Naive B cell (primary cell): ENCODE measurements at places on chromosomes 13 and 19.

GRCh38 chr13:33127009-33127551, 110.9 kb downstream of the KL start:
- DNase-seq, result no peak

GRCh38 chr13:44693156-44693764, 117.1 kb upstream of the TSC22D1 start:
- no peak for DNase-seq

DNA sequence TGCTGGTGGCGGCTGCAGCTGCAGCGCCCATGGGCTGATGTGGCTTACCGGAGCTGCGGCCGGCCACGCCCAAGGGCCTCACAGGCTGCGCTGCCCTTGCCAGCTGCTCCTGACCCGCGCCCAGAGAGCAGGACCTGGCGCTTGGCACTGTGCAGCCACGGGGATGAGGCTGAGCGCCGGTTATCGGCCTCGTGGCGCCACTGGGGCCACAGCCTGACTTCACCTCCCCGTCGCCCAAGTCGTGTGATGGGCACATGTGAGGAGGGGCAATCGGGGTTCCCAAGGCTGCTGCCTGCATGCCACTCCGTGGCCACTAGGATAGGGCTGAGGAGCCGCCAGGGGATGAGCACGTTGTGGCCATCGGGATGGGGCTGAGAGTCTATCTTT, 77.2 kb upstream of the PABPC3 start:
- DNase-seq, result no peak

DNA sequence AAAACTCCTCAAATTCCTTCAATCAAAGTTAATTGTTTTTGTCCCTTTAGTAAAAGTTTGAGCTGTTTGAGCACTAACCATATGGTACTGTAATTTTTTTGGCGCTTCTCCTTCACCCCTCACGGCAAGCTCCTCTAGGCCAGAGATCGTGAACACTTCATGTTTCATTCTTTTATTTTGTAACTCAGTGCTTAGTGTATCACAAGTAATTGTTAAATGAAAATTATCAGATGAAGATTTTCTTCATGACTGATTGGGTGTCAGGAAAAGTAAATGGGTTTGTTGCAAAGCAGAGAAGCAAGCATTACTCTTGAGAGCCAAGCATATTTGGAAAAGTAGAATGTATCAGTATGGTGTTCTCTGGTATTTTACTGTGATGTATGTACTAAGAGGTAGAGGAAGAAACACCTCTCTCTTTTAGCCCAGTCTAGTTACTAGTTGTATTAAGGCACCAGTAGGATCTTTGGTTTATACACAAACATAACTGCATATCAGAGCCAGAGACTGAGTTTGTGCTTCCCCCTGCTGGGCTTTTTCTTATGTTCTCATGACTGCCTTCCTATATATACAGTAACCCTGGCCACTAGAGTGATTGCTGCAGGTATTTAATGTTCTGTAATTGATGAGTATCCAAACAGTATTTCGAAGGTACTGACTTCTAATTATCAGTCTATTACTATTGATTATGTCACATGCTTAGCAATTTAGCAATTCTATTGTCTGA, 202.3 kb upstream of the KLHL1 start:
- no peak for DNase-seq

GRCh38 chr13:112069061-112069844, 2.3 kb downstream of the SOX1 start:
- no peak for DNase-seq

GRCh38 chr13:92830821-92831220, 395.8 kb upstream of the GPC6 start:
- no peak for DNase-seq

GRCh38 chr13:49240017-49240416, 7.7 kb upstream of the CDADC1 start:
- DNase-seq, result no peak

DNA sequence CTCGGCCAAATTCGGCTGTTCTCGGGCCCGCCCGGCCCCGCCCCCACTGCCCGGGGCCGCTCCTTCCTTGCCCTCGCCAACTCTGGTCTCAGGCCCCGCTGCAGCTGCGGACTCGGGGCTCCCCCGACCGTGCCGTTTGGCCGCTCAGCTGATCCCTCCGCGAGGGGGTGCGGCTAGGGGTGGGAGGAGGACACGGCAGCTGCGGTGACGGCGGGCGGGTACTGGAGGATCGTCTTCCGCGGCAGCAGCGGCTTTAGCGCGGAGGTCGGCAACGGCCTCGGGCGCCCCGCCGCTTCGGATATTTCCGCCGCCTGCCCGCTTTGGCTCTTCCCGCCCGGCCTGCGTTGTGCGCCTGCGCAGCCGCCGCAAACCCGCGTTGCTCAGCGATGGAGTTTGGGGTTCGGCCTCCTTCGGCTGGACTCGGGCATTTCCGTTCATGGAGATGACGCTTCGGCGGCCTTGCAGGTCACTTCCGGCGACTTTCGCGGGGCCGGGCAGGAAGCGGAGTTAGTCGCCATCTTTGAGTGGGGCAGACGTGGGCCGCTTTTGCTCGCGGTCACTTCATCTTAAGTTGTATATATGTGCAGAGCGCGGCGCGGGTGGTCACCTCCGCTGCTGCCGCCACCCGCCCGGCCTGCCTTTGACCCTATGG, 338 bp upstream of the UBE2M start:
- DNase-seq, result peak; percentile 99

DNA sequence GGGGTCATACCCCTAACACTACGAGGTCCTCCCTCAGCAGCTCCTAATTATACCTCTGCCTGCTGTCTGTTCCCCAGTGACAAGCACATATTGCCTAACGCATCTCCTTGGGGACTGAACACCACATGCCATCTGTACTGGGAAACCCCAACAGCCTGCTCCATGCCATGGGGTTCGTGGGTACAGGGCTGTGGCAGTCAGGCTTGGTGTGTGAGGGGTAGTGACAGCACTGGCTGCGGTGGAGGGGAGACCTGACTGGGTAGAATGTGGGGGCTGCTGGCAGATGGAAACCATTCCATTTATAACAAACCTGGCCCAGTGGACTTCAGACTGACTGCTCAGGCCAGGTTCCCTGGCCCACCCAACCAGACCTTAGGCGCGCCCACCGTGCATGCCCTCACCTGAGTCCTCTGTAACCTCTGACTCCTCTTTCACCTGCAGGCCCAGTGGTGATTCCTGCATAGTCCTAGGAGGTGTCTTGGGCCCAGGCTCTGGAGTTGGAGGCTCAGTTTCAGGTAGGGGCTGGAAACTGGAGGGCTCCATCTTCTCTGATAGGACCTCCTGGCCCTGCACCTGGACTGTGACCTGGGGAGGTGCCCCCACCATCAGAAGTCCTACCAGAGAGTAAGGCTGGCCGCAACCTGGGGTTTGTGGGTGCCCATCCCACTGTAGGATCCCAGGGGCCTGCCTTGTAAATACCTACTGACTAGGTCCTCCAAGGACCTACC, 3.0 kb downstream of the MZF1 start:
- no peak for DNase-seq

GRCh38 chr19:7926727-7927604, 1.0 kb upstream of the CTXN1 start:
- no peak for DNase-seq

- no peak for DNase-seq
Observed at GRCh38 chr13:112567161-112567862, 20.6 kb downstream of the TUBGCP3 start.

DNA sequence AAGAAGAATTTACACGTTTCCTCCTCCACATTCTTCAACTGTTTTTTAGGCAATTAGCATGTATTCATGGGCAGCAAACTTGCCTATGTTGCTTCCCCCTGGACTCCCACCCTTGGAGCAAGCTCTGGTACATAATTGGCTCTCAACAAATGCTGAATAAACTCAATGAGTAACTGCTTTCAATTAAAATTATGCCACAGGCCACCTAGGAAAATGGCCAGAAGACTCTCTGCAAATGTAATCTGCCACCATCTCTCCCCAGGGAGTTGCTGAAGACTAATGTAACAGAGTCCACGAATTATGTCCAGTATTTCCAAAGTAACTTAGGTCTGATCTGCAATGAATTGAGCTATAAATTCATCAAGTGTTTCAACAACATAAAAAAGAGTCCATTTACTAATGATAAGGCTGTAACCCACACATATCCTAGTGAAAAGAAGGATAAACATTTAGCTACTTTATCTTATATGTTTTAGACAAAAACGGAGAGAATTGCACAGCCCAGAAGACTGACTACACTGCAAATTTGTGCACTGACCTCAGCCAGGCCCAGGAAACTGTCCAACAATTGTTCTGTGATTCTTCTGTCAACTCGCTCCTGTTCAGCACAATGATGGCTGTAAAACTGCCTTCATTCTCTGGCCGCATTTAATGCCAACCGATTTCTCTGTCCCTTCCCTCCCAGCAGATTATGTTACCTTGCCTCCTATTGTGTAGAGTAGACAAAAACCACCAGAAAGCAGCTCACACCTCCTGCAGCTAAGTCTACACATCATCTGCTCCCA, 808.6 kb upstream of the ARGLU1 start:
- no peak for DNase-seq

DNA sequence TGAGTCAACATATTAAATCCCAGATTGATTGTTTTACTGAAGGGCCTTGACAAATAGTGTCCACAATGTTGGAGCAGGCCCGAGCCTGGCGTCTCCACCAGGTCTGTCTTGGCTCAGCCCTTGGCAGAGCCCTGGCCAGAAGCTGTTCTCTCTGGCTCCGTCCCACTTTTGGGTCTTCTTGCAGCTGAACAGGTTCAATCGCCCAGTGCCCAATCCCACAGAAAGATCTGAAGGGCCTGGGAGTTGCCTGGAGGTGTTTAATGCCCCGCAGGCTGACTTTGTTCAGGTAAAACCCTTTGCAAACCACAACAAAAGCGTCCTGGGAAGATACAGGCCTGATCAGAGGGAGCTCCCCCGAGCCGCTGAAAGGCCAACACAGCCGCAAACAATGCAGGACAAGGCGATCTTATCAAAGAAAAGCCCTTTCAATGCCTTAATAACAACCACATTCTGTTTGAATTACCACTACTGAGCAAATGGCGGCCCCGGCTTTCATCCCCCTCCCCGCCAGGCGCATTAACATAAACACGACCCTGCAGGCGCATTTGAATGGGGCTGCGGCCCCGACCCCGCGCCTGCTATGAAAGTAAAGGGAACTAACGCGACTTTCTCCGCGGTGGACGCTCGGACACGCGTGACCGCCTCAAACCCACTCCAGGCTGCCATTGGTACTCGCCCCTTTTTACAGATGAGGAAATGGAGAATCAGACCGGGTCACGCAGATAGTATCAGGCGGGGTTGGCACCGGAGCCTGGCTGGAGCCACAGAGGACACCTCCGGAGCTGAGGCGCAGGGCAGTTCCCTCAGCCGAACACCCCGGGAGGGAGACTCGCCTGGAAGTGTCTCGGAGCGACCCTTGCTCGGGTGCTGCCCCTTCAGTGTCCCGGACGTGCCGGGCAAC, 3.1 kb downstream of the CDX2 start:
- DNase-seq, result no peak

DNA sequence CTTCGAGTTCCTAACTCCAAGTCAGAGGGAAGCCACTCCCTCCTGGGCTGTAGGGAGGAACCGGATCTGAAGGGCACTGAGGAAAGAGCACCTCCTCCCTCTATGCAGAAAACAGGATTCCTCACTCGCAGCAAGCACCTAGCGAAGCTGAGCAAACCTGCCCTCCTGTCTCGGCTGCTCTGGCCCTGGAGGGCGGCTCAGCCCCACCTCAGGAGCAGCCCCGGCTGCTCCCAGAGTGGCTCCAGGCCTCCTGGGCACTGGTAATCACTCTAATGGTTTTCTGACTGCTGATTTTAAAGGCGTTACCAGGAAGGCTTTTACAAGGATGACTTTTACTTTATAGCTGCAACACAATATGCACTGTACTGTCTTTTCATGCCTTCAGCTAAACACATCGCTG, 312.5 kb downstream of the TEX29 start:
- DNase-seq, result no peak

DNA sequence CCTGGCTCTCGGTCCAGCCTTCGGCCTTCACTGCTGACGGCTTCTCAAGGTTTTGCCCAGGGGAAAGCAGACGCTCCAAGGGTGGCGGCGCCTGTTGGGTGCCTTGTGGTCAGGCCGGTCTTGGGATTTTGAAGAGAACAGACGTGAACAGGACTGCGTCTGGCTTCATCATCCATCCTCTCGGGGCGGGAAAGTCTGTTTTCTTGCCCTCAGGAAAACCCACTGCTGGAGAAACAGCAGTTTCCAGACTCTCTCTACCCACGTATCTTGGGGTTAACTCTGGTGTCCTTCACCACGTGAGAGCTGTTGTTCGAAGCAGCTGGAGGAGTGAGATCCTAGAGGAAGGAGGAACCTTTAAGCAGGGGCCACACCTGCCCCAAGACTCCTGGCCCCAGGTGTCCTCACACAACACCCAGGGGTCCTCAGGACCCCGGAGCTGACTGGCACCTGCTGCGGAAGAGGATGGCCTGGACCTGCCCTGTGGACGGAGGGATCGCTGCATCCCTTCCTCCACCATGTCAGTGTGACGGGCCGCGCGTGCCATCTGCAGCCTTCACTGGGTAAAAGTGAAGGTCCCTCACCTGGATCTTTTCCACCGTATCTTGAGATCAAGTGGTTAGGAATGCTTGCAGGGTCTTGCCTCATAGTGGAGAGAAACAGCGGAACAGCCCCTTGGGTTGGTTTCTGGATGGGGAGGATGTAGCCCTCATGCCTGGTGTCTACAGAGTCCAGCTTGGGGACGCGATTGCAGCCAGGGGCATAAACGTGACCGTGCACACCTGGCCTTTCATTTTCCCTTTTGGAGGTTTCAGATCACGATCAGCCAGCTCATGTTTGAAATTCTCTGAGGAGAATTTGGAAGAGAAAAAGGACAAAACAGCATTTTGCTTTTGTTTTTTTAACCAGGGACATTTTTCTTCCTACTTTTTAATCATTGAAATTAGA, 69.5 kb upstream of the MCF2L start:
- DNase-seq, result no peak

GRCh38 chr13:114104655-114105520, 27.5 kb downstream of the RASA3 start:
- DNase-seq, result no peak

DNA sequence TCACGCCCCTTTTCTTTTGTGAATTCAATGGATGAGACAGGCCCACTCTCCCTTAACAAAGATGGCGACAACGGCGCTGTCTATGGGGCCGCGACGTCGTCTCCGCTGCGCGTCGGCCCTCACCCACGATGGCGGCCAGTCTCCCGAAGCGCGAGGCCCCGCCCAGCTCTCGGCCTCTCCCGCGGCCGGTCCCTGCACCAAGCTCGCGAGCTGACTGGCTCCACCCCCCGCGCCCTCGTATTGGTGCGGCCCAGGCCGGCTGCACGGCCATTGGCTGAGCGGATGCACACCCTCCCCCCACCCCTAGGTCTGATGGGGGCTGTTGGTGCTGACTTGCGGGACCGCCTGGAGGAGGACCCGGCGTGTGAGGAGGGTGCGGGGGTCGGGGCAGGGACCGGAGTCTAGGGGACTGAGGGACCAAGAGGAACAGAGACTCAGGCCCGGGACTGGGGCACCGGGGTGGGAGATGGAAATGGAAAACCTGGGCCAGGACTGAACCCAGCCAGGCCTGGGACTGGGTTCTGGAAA, 4.8 kb downstream of the SPHK2 start:
- peak; percentile 94 for DNase-seq

- DNase-seq, result no peak
Observed at GRCh38 chr13:112061367-112062061, 5.4 kb upstream of the SOX1 start.
